Esophagus muscularis mucosa (tissue), 4 donors: ENCODE measurements at places on chromosomes 12 and 14. TPM values are rescaled to one million over a fixed set of nuclear protein-coding genes. Genes with fewer than 3 reads are reported as not detected.

DNA sequence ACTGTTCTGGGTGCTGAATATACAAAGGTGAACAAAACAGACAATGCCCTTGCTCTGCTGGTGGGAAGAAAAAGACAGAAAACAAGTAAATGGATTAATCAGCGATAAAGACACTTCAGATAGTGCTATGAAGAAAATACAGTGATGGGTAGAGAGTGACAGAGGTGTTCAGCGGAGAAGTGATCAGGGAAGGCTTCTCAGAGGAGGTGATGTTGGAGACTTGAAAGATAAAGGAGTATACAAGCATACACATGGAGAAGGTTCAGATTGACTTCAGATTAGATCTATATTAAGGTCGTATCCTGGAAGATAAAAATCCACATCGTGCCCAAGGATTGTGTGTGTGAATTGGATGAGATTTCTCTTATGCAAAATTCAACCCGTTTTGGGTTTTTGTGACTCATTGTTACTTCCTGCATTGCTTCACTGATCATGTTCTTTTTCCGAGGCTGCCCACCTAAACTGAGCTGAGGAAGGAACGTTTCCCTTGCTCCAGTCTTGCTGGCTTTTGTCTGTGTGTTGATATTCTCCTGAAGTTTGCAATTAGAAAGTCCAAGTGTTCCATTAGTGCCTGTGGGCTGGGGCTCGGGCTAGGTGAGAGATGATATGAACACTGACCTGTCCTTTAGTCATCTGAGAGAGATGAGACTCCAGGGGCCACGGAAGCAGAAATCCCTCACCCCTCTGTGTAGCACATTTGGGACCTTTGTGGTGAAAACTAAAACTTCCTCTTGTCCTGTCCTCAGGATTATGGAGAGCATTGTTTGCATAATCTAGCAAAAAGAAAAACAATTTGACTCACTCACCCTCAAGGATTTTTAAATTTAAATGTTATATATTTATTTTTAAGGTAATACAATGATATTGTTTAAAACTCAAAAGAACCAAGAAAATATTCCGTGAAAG, 27.6 kb downstream of the PLXNC1 start:
- no peaks in the 10 kb centered on the region for H3K36me3 ChIP-seq
- H3K4me3 ChIP-seq: no peak overlapping the region
- no peak for DNase-seq
- H3K4me1 ChIP-seq: no peaks in the 10 kb centered on the region

GRCh38 chr12:210277-211141, 3.4 kb downstream of the SLC6A12 start:
- H3K4me1 ChIP-seq: peaks cover 6% of the 10 kb centered on the region
- no peak overlapping the region for H3K27ac ChIP-seq
- no peaks in the 10 kb centered on the region for H3K36me3 ChIP-seq
- no peak overlapping the region for H3K4me3 ChIP-seq
- DNase-seq: no peak

DNA sequence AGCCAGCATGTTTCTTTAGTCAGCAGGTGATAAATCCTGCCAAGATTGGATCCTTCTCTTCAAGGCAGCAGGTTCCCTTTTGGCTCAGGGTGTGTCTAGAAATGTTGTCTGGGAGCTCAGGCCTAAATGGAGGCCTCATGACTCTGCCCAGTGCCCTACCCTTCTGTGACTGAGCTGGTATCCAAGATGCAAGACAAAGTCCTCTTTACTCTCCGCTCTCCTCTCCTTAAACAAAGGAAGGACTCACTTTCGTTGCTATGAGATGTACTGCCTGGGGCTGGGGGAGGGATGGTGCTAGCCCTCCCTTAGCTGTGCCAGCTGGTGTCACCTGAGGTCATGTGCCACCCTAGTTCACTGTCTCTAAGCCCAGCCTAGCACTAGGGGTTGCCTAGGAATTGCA, 13.8 kb upstream of the TMPRSS12 start:
- H3K4me1 ChIP-seq: peaks cover 15% of the 10 kb centered on the region
- DNase-seq: no peak
- no peaks in the 10 kb centered on the region for H3K36me3 ChIP-seq
- no peak overlapping the region for H3K27ac ChIP-seq
- H3K4me3 ChIP-seq: no peak overlapping the region
- H3K27me3 ChIP-seq: no peaks in the 10 kb centered on the region

Gene PMCH
- total RNA-seq: not detected

- DNase-seq: no peak
- H3K4me3 ChIP-seq: no peak overlapping the region
- no peaks in the 10 kb centered on the region for H3K27me3 ChIP-seq
- no peaks in the 10 kb centered on the region for H3K36me3 ChIP-seq
Observed at GRCh38 chr12:84756961-84757360, 155.6 kb downstream of the SLC6A15 start.
